ENCODE measurements at places on chromosomes 13 and 19. TPM values are rescaled to one million over a fixed set of nuclear protein-coding genes. Genes with fewer than 3 reads are reported as not detected.

DNA sequence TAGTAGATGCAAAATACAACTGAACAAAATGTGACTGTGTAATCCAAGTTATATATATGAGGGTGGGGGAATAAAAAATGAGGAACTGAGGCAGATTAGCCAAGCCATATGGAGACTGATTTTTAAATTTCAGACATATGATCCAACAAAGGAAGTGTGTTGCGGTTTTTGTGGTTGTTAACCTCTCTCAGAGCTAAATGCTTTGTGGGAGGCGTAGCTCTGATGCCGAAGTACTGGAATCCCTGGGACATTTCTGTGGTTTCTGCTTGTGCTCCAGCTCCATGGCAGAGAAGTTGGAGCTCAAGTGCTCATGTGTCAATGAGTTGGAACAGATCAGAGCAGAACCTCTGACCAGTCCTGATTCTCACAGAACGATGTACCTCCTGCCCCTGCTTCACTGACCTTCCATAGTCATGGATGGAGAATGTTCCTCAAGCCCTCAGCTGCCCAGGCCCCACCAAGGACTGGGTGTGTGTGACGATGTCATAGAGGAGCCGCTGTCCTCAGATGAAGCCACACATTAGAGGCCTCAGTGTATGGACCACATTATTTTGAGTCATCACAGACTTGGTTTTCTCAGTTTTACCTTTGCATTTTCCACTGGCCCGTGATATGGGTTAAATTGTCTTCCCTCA is 107.6 kb downstream of the SOX1 start:
- peak; percentile 16 for DNase-seq

DNA sequence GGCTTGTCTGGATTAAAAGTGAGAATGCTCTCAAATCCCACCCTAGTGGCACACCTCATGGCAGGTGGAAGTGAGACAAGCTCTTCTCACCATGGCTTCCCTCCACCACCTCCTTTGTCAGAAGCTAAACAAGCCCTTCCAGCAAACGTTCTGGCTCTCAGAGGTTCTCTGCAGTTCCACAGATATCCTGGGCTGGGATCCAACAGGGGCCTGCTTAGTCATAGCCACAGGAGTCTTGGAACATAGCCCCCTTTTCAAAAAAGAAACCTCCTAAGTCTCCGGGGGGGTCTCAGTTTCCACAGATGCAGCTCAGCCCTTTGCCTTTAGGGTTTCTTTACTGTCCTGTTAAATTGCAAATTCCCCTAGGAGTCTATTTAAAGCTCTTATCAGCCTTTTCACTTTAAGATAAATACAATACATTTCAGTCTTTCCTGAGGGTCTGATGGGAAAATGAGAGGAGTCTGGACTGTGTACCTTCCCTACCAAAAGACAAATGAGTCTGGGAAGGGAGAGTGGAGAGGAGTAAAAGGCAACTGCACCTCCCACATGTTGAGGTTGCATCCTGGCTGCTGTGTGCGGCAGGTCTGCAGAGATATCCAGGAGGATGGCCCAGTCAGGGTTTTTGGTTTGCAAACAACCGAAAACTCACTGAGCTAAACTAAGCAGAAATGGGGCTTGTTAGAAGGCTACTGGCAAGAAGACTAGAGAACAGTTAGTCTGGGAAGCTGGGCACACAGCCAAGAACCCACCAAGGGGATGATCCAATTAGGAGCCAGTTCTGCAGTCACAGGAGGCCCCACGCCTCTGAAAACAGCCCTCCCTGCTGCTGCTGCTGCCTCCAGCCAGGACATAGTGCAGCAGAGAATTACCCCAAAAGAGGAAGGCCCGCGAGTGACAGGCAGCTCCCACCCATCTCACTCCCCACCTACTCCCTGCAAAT is 41.4 kb upstream of the SERP2 start:
- DNase-seq: peak; percentile 63

DNA sequence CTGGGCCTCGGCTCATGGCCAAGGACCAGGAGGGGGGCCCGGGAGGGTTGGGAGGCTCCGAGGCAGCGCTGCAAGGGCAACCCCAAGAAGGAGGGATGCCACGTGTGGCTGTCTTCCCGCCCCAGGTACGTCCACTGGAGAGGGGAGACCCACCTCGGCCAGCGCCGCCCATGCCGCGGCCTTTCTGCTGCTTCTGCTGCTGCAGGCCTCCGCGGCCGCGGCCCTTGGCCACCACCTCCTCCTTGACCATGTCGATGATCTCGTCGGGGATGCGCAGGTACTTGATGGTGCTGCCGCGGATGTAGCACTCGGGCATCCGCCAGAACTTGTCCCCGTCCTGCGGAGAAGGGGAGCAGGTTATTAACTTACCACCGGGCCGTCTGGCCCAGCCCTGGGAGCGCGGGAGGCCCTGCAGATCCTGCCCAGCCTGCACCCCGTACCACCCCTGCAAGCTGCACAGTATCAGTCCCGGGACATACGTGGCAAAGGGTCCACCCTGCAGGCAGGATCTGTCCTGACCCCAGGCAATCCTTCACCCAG is 13.3 kb downstream of the LSM4 start:
- no peak for DNase-seq

GRCh38 chr13:110809871-110810486 is 96.5 kb downstream of the ING1 start:
- DNase-seq: no peak

DNA sequence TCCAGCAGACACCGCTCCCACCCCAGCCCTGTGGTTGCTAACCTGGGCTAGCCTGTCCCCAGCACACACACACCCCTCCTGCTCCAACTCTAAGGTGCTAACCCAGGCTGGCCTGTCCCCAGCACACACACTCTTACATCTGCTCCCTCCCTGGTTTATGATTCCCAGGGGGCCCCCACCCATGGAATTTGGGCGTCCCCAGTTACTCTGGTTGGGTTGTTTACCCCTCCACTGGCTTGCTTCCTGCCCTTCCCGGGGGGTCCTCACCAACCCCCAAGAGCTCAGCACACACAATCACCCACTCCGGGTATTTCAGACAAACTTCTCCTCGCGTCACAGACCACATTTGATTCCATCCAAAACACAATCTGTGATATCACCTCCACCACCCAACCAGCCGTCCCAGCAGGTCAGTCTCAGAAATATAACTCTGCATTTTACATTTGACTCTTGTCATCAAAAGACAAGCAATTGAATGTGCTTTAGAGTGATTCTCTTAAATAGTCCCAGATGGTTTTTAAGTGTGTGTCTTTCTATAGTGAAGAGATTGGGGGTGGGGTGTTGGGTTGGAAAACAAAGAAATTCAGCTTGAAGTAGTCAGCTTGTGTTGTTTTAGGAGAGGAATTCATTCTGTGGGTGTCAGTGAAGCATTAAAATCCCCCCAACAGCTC is 20.1 kb downstream of the COL4A2 start:
- no peak for DNase-seq

DNA sequence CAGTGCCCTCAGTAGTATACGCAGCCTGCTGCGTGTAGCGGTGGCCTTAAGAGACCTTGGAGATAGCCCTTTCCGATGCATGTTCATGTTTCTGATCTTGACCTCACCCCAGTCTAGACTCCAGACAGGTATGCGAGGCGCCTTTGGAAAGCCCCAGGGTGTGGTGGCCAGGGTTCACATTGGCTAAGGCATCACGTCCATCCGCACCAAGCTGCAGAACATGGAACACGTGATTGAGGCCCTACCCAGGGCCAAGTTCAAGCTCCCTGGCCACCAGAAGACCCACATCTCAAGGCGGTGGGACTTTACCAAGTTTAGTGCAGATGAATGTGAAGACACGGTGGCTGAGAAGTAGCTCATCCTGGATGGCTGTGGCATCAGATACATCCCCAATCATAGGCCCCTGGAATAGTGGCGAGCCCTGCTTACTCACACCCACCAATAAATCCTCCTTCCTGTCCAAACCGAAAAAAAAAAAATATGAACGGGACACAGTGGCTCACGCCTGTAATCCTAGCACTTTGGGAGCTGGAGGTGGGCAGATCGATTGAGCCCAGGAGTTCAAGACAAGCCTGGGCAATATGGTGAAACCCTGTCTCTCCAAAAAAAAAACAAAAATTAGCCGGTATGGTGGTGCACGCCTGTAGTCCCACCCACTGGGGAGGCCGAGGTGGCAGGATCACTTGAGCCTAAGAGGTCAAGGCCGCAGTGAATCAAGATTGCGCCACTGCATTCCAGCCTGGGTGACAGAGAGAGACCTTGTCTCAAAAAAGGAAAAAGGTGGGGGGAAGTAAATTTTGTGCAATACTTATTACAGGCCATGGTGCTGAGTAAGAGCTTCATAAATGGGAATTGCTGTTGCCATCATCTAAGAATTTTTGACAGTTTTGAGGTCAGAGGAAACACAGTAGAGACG is 12.4 kb upstream of the CBLC start:
- no peak for DNase-seq

DNA sequence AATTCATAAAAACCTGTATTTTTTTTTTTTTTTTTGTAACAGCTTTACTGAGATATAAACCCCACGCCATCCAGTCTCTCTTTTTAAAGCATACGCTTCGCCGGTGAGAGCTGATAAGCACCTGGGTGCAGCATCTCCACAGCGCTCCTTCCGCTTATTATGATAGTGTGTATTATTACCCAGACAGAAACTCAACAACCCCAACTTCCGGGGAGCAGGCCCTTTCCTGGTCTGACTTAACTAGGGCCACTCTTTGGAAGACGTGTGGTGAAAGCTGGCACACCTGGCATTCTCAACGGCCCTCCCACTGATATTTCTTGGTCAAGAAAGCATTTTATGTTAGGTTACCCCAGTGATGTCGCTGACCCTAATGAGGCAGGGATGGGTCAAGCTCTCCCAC is 51.4 kb upstream of the SLC15A1 start:
- no peak for DNase-seq

Gene WDR83
- 15.1 TPM for total RNA-seq

Gene LGALS7B
- total RNA-seq: not detected

Gene ERVV-1
- not detected for total RNA-seq

Gene LHB
- total RNA-seq: not detected

Gene ZNF561
- total RNA-seq: 31.4 TPM

Gene PGLYRP2
- total RNA-seq: not detected

All from A172 (cell line).